Posterior vena cava (tissue), 2 donors: ENCODE measurements at places on chromosomes 5 and 9. TPM values are rescaled to one million over a fixed set of nuclear protein-coding genes. Genes with fewer than 3 reads are reported as not detected.

GRCh38 chr5:108529381-108529780, 147.5 kb upstream of the FBXL17 start:
- no peak for DNase-seq

- no peak for DNase-seq
Measured at GRCh38 chr5:178695556-178695955, 34.9 kb downstream of the ZNF354A start.

DNA sequence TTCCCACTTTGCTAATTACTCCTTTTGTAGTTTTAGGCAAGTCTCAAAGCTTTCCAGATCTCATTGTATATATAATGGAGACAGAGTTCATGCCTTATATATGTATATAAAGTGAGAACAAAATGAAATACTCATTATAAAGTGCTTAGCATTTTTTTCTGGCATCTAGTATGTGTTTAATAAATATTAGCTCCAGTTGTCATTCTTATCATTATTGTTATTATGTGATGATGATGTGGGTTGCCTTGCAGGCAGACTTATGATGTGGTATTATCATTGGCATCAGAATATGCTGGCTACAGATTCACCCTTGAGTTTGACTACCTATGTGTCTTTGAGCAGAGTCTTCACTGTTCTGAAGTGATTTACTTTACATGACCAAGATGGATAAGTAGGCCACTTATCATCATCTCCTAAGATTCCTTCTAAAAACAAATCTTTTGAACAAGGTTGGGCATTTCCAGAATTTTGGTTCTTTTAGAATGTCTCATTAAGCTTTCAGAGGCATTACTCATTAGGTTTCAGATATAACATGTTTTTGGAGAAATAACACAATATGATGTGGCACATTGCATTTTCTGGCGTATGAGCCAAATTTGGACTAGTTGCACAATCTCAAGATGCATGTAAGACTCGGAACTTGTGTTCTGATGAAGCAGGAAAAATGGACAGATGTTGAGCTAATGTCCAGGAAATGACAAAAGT, 145.6 kb upstream of the TNC start:
- DNase-seq: no peak

GRCh38 chr9:78028926-78029325, 2.7 kb downstream of the GNAQ start:
- no peak for DNase-seq

DNA sequence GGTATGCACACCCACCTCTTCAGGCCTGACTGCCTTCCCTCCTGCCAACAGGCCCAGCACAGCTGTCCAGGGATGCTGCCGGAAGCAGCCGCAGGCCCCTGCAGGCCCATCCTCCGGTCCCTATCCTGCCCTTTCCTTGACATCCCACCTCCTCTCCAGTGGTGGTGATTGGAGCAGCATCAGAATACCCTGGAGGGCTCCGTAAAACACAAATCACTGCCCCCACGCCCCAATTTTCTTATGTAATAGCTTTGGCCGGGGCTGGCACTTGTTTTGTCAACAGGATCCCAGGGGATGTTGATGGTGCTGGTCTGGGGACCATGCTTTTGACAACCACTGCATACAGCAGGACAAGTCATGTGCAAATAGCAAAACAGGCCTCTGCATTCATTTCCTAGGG, 274.5 kb downstream of the GADD45G start:
- no peak for DNase-seq

DNA sequence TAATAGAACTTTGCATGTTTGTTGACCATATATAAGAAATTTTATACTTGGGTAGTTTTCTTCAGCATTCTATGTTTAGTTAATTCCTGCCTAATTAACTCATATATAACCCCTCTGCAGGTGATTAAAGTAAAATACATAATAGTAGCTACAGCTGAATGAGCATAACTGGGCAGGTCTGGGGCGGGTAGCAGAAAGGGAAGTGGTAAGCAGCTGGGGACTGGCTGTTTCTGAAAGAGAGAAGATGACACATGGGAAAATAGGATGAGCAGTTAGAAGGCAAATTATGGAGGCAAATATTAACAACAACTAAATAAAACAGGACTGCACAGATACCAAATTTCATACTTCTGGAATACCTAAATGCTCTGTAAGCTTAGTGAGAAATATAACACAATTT, 128.1 kb downstream of the CPLANE1 start:
- DNase-seq: no peak

DNA sequence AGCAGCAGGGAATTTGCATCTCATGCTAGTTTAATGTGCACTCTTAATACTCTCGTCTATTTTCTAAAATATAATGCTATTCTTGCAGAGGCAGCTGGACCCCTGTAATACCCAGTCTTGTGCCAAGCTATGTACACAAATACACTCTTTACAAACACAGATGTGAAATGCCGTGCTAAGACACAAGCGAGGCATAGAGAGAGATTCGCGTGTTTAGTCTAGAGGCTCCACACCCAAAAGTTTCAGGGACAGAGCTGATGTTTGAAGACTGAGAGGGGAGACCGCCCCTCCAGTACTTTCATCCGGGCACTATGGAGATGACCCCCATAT, 1.2 kb downstream of the DPYSL3 start:
- DNase-seq: no peak

Gene LCN15
- total RNA-seq: not detected

Gene GABRB2
- 0.86 TPM for total RNA-seq

Gene IZUMO3
- not detected for total RNA-seq

Gene HTR1A
- not detected for total RNA-seq

Gene NRARP
- 5.6 TPM for total RNA-seq
